ENCODE measurements at places on chromosomes 1 and 21.

DNA sequence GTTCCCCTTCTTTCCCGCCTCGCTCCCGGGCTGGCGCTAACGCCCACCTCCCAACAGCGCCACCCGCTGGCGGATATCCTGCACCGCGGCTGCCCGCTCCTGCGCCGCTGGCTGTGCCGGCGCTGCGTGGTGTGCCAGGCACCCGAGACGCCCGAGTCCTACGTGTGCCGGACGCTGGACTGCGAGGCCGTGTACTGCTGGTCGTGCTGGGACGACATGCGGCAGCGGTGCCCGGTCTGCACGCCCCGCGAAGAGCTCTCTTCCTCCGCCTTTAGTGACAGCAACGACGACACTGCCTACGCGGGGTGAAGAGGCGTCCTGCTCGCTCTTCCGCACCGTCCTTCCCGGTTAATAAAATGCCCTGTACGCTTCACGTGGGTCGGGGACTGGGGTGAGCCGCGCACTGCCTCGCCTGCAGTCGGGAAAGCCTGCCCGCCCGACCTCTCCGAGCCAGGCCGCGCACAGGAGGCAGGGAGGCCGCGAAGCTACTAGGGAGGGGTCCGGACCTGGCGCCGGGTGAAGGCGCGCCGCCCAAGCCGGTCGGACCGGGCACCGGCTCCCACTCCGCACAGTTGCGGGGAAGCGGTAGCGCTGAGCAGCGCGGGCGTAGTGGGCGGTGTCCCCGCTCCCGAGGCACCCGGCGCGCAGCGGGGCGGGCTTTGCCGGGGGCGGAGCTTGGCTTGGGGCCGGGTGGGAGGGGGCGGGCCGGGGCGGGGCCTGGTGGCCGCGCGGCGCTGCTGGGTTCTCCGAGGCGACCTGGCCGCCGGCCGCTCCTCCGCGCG lies at the start of gene ADAM15:
Gene ADAM15, plus strand, starts transcription at position 757 of the 782 bp plus-strand sequence. CDS start 71 bp downstream, outside the sequence.
- DNase-seq = peak; percentile 94

DNA sequence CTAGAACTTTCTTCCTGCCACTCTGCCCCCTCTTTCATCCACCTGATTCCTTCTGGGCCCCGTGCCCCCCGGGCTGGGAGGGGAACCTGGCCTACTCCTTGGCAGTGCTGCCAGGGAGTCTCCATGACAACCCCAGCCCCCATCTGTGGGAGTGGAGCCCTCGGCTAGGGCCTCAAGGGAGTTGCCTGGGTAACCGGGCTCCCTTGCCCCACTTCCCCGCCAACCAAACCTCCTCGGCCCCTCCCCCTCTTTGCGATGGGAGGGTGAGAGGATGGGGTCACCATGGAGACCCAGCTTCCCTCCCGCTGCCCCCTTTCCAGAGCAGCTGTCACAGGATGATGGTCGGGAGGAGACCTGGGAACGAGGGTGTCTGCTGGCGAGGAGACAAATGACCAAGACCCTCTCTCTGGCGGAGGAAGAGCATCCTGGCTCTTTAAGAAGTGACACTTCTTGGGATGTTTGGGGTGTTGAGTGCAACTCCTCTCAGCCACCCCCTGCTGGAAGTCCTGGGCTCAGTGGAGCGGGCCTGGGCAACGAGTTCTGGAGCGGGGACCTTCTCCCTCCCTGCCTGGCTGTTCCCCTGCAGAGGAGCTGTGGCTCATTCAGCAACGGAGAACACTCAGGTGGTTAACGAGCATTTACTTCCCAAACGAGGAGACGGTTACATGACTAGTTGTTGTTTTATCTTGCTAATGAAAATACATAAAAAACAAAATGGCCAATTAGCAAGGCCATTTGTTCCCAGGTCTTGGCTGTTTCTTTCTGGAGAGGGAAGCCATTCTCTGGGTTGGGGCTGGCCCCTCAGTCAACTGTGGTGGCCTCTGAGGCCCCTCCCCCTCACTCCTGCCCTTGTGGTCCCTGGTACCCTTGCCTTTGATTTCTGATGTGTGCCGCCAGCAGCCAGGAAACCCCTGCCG lies 82.8 kb downstream of the UBIAD1 start:
- DNase-seq = no peak

DNA sequence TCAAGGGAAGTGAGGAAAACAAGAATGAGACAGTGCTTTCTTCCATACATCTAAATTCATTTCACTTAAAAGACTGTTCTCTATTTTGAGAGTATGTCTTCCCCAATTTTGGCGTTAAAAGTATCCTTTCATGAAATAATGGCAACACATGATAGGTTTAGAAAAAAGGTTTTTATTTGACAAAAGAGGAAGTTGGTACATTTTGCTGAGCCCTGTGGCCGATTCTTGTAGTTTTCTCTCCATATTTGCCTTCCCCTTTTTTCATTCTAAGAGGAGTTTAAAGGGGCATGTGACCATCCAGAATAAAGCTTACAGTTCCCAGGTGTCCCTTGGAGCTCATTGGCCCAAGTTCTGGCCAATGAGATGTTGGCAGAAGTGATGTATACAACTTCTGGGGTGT lies 140.4 kb upstream of the KCNE2 start:
- DNase-seq = no peak

GRCh38 chr1:28417441-28417922 lies 47.9 kb downstream of the PHACTR4 start:
- DNase-seq = no peak

GRCh38 chr1:22592051-22592450 lies 28.8 kb downstream of the EPHA8 start:
- DNase-seq = no peak

GRCh38 chr1:226135059-226135651 lies 51.4 kb downstream of the ACBD3 start:
- no peak for DNase-seq

- DNase-seq = no peak
Observed at GRCh38 chr1:162446946-162447345, 35.0 kb upstream of the SH2D1B start.

DNA sequence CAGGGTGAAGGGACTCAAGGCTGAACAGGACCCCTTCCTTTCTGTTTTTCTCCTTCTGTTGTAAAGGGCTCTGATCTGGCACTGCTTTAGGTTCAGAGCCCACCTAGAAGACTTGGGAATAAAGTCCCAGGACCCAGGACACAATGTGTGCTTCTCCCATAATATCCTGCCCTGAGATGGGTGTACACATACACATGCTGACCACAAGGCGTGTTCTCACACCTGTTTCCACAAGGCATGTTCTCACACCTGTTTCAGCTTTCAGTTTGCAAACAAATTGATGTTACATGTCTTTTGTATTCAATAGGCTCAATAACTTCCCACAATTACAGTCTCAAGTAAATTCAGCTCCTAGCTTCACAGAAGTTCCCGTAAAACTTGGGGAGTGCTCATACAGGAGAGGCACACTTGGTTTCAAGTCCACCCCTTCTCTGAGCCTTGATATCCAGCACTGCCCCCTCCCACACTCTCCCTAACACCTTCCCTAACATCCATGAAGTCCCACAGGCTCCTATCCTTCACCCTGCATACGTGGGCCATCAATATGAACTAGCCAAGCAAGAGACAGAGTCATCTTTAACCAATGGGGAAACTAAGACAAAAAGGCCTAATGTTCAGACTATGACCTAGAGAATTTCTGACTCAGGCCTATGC lies 41.7 kb downstream of the ERI3 start:
- no peak for DNase-seq

All from hepatic stellate cell (primary cell).